ENCODE measurements at places on chromosomes 1 and 21. TPM values are rescaled to one million over a fixed set of nuclear protein-coding genes. Genes with fewer than 3 reads are reported as not detected.
A peak's percentile ranks its signal among the peaks of the same experiment; 100 is the strongest.

The CDC7 gene
- total RNA-seq: 3.8 TPM

The CFAP57 gene
- 2.0 TPM for total RNA-seq

The PRAMEF7 gene
- total RNA-seq: not detected

DNA sequence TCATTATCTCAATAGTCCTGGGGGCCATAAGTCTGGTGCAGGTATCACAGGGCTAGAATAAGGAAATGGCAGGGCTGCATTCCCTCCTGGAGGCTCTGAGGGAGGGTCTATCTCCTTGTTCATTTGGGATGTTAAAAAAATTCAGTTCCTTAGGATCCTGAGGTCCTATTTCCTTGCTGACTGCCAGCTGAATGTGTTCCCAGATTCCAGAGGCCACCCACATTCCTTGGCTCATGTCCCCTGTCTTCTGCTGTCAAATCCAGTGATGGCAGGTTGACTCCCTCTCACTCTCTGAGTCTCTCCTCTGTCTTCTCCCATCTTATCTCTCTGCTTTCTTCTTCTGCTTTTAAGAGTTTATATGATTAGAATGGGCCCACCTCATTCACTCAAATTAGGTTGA, 400.6 kb downstream of the PTPRU start:
- DNase-seq: no peak

DNA sequence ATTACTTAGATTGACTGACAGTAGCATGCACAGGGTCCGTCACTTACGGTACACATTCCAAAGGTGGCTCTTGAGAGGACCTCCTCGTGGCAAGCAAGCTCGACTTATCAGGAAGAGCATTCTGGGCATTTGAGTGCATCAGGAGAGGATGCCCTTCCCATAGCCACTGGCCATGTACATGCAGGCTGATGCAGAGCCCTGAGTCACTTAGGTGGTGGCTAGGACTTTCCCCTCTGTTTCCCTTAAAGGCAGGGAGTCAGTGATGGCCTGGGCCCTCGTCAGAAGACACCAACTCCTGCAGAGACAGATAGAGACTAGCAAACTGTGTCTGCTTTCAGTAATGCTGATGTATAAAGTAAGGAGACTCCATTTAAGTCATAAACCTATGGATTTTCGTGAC, 12.9 kb downstream of the EXO1 start:
- no peak for DNase-seq

GRCh38 chr1:204407295-204407971, 4.2 kb downstream of the PPP1R15B start:
- DNase-seq: no peak

DNA sequence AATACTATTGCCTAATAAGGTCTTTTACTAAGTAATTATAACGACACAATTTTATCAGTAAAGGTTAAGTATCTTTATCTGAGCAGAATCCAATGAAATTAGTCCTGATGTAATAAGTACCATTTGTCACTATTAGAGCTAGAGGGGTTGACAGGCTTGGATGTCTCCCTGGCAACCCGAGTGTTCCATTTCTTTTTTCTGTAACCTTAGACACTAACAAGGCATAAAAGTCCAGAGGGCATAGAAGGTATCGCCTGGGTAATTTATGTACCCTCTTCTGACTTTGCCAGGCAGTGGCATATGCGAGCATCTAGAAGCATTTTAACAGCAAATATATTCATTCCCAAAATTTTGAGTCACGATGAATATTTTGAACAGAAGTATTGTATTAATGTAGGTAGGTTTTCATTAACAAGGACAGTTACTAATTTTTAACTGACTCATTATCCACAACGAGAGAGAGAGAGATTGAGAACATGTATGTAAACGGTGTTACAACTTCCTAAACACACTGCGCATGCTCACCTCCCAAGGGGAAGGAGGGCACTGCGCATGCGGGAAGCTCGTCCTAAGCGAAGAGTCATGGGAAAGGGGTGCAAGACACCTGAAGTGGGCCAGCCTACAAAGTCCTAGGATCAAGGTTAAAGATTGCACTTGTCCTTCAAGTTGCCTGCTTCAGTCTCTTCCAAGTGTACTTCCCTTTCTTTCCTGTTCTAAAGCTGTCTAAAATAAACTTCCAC, 423.9 kb downstream of the DSCAM start:
- no peak for DNase-seq

DNA sequence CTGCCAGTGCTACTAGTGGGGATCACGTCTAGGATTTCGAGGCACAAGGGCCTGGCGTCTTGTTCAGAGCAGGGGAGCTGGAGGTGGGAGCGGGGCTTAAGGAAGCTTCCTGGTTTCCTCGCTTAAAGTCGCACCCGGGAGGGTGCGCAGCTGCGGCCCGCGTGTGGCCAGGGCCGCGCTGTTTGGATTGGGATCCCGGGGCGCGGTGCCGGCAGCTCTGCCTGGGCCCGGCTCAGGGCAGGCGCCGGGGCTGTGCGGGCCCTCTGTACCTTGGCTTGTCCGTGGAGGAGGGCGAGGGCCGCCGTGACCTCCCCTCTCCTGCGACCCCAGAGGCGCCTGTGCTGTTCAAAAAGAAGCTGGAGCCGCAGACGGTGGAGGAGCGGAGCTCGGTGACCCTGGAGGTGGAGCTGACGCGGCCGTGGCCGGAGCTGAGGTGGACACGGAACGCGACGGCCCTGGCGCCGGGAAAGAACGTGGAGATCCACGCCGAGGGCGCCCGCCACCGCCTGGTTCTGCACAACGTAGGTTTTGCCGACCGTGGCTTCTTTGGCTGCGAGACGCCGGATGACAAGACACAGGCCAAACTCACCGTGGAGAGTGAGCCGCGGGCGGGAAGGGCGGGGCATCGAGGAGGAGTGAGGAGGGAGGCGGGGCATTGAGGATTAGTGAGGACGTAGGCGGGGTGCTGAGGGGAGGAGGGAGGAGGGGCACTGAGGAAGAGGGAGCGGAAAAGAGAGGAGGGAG, 67.8 kb downstream of the OBSCN start:
- DNase-seq: peak; percentile 91

GRCh38 chr1:45306319-45306718, 20.4 kb upstream of the HPDL start:
- no peak for DNase-seq

- no peak for DNase-seq
Measured at GRCh38 chr1:184931566-184931965, 42.7 kb downstream of the NIBAN1 start.

GRCh38 chr1:205668951-205669340, 11.4 kb downstream of the SLC45A3 start:
- no peak for DNase-seq

DNA sequence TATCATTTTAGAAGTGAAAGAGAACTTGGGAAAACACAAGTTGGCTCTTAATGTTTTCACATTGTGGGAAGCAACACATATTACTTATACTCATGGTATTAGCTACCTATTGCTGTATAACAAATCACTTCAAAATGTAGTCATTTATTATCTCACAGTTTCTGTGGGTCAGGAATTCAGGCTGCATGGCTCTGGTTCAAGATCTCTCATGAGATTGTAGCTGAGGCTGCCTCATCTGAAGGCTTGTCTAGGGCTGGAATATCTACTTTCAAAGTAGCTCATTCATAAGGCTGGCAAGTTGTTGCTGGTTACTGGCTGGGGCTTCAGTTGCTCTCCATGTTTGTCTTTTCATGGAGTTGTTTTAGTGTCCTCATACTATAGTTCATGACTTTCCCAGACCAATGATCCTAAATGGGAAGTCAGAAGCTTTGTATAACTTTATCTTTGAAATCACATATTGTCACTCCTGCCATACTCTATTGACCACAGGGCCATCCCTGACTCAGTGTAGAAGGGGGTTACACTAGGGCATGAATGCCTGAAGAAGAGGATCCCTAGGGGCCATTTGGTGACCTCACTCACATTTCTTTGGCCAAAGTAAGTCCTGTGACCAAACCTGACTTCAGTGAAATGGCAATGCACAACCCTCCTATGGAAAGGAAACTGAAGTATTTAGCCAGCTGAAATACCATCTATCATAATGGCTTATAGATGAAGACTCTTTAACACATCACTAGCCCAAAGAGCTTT, 37.9 kb upstream of the POU2F1 start:
- no peak for DNase-seq

- DNase-seq: no peak
Measured at GRCh38 chr1:160129046-160129445, 13.5 kb downstream of the ATP1A2 start.

DNA sequence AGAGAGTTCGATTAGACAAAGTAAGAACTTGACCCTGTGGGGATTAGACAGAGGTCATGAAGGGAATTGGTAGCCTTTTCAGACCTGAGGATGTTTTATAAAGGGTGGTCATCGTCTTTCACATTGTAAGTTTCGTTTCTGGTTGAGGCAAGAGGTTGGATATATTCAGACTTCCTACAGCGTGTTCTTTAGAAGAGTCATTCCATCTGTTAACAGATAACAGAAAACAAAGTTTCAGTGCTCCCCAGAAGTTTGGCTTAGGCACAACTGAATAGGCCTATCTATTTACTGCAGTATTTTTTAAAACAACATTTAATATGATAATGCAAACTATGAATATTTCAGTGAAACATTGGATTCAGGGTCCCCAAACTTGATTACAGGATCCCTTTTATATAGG, 17.1 kb upstream of the IVNS1ABP start:
- DNase-seq: no peak

DNA sequence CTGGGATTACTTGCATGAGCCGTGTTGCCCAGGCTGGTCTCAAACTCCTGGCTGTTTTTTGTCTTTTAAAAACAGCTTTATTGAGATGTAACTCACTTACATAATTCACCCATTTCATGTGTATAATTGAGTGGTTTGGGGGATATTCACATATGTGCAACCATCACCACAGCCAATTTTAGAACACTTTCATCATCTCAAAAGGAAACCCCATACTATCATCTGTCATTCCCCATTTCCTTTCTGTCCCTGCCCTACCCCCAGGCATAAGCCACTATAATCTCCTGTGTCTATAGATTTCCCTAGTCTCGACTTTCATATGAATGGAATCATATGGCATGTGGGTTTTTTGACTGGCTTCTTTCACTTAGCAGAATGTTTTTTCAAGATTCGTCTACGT, 43.3 kb downstream of the GPR137B start:
- no peak for DNase-seq

GRCh38 chr1:119626841-119627240, 21.2 kb downstream of the ZNF697 start:
- DNase-seq: peak; percentile 53
